ENCODE measurements at places on chromosomes 11 and 22.

DNA sequence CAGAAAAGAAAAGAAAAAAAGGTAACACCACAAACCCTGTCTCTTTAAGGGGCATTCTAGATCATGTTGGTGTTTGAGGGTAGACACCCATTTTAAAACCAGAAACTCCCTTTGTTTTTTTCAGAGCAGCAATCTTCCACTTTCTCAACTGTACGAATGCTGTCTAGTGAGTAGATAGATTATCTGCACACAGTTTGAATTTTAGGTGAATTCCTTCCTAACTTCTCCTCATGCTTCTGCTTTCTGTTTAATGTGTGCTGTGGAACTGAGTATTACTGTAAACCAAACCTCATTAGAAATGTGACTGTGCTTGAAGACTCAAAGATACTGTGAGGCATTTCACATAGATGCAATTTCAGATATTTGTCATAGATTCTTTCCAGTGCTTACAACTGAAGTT, 102.4 kb downstream of the PRMT3 start:
- DNase-seq, result no peak

- no peak for DNase-seq
Observed at GRCh38 chr22:42385696-42386095, 46.5 kb downstream of the NFAM1 start.

DNA sequence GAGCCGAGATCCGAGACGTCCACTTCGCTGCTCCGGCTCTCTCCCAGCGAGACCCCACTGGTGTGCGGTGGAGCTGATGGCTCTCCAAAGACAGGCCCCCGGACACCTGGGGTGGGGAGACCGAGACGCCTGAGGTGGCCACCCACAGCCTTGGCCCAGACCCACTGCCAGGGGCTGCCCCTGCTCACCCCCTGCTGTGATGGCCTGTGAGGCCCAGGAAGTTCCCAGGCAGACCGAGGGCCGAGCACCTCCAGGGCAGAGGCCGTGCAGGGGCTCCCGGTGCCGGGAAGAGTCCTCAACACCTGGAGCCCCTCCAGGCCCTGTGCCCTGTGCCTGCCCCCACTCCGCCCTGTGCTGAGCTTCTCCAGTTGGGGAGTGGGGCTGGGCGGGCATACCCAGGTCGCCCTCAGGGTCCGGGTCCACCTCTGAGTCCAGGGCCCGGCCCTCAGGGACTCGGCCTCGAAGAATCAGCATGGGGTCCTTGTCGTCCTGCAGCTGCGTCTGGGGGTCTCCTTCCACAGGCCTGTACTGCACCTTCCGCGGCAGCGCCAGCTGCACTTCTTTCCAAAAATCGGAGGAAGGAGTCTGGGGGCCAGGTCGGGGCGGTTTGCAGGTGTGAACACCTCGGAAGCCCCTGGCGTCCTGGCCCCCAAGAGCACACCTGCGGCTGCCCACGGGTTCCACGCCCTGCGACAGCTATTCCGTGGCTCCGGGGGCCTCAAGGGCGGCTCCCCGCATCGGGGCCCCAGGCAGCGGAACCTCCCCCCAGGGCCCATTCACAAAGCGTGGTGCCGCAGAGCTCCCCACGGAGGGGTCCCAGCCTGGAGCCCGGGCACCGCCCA, 8.6 kb downstream of the SIGIRR start:
- DNase-seq, result no peak

DNA sequence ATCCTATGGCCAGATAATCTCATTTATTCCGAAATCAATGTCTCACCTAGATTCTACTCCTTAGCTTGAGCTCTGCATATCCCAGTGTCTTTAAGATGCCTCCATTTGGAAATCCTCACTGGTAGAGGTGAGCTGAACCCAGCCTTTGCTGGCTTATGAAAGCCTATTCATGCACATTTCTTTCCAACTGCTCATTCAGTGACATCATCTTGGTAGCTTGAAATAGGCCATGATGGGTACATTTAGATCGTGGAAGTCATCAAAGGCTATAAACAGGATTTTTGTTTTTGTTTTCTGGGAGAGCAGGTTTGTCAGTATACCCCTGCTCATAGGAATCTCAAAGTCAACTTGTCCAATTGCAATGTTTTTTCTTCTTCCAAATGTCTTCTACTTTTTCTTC, 6.0 kb downstream of the NXPE1 start:
- DNase-seq, result no peak

- DNase-seq, result no peak
Observed at GRCh38 chr22:23099531-23099804, 29.1 kb downstream of the GNAZ start.

GRCh38 chr11:15818132-15818842, 538.1 kb downstream of the SOX6 start:
- no peak for DNase-seq

- no peak for DNase-seq
Observed at GRCh38 chr11:11426226-11426952, 73.3 kb upstream of the CSNK2A3 start.

DNA sequence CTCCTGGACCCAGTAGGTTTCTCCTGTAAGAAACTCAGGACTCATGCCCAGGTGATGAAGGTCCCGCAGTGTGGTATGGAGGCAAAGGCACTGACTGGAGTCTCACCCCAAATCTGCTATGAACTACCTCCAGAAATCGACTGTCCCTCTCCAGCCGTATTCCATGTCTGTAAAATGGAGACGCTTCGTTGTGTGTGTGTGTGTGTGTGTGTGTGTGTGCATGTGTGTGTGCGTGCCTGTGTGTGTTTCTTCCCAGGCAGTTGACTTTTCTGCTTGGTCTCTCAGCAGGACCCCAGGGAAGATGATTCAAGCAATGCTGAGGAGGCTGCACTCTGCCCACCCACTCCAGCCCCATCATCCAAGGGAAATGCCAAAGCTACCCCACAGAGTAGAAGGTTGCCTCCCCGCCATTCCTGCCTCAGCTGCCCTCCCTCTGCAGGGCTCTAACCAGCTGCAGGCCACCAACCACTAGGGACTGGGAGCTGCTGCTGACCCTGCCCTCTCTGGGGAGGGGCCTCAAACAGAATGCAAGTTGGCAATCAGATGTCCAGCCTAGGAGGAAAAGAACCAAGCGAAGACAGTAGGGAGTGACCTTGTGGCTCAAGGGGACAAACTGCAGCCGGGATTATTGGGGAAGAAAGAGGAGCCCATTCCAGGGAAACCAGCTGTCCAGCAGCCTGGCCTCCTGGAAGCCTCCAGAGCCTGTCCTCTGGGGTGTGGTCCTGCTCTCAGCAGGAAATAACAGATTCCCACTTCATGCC, 56.2 kb downstream of the SLC22A12 start:
- no peak for DNase-seq

DNA sequence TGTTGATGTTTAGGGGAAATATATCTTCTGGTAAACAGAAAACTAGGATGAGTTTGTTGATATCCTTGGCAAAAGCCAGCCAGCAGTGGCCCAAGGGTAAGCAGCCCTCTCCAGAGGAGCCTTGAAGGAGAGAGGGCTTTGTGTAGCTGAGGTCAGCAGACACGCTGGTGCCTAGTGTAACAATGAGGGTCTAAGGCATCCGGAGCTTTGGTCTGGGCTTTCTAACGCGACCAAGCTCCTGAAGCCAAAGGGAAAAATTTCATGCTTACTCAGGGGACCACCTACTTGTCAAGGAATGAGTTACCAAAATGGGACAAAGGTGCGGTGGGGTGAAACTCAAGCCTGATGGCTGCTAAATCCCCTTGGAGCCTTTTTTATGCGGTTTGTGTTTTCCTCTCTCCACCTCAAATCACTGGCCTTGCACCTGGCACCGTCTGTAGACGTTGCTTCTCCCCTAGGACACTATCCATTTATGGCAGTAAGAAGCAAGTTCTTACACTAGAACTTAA, 134.9 kb downstream of the DBX1 start:
- no peak for DNase-seq

- peak; percentile 65 for DNase-seq
Observed at GRCh38 chr11:6319704-6320410, 444 bp downstream of the CAVIN3 start.

DNA sequence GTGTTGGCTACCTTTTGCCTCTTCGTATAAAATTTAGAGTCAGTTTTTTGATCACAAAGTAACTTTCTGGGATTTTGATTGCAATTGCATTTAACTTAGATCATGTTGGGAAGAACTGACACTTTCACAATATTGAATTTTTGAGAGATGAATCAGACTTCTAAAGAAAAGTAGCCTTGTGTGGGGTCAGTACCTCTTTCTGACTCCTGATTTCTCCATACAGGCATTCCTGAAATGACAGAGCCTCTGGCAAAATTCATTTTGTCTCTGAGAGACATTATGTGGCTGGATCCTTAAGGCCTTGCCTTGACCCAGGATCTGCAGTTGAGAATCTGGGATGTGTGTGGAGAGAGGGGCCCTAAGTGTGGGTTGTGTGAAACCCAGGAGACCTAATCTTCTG, 37.8 kb downstream of the PPFIBP2 start:
- no peak for DNase-seq

GRCh38 chr11:75342966-75343870, 8.2 kb downstream of the ARRB1 start:
- DNase-seq, result no peak

GRCh38 chr11:20597680-20598484, 1.5 kb upstream of the SLC6A5 start:
- DNase-seq, result no peak

DNA sequence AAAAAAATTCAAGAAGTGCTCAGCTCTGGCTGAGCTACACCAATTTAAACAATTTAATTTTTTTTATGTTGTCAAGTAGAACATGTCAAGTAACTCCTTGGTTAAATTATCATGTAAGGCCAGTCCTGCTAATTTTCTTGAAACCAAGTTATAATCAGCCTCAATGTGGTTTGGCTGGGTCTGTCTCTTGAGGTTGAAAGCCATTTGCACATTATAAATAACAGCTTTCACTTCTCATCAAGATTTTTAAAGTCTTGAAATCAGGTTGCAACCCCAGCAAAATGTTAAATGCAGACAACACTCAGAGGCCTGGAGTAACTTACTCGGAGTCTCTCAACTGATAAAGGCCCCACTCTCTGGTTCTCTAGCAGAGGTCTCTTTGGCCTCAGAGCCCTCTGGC, 324.4 kb downstream of the BRD1 start:
- no peak for DNase-seq

DNA sequence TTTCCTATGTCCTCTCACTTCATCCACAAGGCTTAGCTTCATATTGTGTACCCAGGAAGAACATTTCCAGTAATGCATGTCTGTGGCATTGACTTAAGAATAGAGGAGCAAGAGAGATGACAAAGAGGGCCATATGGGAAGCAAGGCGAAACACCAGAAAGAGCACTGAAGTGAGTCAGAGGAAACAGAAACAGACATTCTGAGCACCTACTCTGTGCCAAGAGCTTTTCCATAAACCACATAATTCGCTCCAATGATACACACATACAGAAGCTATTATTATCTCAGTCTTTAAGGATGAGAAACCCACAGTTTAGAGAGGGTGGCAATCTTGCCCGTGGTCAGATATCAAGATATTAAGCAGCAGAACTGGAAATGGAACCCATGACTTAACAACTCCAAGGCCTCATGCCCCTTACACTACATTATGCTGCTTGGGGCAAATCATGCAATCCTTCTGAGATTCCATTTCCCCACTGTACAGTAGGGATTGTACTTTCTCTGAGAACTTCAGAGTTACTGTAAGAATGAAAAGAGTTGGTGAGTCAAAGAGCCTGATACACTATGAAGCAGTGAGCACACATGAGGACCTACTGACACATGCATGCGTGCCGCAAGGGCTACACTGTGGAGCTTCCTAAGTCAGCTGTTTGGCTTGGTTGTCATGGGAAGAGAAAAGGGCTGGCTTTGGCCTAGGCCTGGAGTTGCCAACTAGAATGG, 126.6 kb downstream of the KCNC1 start:
- no peak for DNase-seq

DNA sequence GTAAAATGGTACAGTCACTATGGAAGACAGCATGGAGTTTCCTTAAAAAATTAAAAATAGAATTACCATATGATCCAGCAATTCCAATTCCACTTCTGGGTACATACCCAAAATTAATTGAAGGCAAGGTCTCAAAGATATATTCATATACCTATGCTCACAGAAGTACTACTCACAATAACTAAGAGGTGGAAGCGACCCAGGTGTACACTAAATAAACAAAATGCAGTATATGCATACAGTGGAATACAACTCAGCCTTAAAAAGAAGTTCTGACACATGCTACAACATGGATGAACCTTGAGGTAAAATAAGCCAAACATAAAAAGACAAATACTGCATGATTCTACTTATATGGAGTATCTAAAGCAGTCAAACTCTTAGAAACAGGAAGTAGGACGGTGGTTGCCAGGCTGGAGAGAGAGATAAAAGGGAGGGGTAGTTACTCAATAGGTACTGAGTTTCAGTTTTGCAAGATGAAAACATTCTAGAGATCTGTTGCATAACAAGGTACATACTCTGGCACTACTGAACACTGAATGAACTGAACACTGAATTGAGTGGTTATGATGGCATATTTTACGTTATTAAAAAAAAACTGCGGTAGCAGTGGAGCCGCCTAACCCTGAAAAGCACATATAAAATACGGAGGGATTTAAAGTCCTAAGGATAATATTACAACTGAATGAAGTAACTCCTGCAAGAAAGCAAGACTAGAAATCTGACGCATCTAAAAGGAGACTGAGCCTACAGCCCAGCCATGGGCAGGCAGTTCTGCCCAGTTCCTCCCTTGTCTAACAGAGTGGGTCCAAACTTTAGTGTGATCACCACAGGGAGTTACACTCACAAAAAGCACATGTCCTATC, 12.8 kb downstream of the DGCR2 start:
- DNase-seq, result peak; percentile 36

- no peak for DNase-seq
Observed at GRCh38 chr22:41501209-41501608, 32.3 kb downstream of the ACO2 start.

DNA sequence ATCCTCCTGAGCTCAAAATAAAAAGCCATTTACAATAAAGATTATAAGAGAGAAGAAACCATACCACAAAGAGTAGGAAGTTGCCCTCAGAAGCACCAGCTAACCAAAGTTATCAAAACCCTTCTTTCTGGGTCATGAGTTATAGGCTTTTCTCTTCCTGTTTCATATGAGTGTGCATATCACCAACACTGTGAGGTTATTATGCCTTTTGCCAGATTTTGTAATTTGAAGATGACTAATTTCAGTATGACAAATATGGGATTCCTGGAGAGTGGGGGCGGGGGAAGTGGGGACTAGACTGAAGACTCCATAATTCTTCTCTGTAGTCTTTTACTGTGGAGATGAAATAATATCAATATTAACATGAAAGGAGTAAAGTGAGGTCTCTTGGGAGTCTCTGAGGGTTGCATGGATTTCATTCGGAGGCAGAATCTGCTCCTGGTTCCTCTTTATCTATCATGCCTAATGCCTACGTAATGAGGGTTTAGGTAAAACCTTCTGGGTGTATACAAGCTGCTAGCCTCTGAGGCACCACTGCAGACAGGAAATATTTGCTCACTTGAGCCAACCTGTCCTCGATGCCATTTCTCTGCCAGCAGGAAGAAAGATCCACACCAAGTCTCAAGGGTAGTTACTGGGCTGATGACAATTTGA, 2.1 kb downstream of the LPXN start:
- DNase-seq, result peak; percentile 80

DNA sequence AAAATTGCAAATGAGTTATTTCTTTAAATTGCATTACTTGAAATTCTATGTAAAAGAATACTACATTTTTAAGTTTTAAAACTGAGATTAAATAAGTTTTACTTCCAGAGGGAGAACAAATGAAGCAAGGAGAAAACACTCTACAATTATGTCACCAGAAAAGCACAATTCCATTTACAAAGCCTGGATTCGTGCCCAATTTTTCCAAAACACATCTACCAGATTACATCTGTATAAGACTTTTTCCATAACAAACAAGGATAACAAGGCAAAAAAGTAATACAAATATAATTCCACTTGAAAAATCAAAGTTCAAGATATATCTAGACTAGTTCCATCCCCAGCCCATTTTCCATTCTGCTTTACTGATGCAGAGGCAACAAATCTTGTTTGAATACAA, 40.5 kb downstream of the MTMR2 start:
- DNase-seq, result no peak
